ENCODE measurements at places on chromosomes 11 and 22.

- no peak for DNase-seq
Measured at GRCh38 chr11:100855466-100856067, 168.5 kb downstream of the ARHGAP42 start.

GRCh38 chr22:39859903-39860588 is 33.5 kb downstream of the ENTHD1 start:
- DNase-seq, result no peak

GRCh38 chr22:27314276-27314807 is 487.2 kb downstream of the MN1 start:
- no peak for DNase-seq

DNA sequence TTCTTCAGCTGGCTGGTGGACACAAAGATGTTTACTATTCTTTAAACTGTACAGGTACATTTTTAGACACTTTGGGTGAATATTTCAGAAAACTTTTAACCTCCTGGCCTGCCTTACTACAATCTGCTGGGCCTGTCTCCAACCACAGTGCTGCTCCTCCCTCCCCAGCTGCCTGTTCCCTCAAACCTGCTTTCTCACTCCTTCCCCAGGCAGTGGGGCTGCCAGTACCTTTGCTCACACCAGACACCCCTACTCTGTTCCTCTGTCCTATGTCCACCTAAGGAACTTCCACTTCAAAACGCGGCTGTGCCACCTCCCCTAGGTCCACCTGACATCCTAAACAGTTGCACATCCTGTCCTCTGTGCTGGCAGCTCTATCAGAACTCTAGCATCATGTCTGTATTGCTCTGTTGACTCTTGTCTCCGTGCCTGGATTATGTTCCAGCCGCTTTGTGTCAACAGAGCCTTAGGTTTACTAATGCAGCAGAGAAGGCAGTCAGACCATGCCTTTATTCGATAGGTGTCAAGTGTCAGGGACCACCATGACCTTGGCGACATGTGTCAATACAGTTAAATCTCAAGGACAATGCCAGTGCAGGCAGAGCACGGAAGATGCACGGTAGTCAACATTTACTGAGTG is 13.4 kb downstream of the ZP1 start:
- DNase-seq, result no peak

- DNase-seq, result no peak
Measured at GRCh38 chr11:111098091-111098490, 147.4 kb upstream of the POU2AF2 start.

DNA sequence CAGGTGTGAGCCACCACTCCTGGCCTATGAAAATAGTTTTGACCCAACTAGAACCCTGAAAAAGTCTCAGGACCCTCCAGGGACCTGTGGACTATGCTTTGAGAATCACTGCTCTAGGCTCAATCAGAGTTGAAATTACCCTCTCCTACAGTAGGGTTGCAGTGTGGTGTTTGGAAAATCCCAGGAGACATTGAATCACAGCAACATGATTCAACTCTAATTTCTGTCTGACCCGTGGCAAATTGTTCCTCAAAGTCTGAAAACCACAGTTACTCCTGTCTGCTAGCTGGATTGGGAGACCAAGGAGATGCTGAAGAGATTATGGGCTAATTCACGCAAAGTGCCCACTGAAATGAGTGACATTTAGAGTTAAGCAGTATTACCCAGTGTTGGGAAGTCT is 5.4 kb upstream of the MTMR3 start:
- DNase-seq, result no peak

DNA sequence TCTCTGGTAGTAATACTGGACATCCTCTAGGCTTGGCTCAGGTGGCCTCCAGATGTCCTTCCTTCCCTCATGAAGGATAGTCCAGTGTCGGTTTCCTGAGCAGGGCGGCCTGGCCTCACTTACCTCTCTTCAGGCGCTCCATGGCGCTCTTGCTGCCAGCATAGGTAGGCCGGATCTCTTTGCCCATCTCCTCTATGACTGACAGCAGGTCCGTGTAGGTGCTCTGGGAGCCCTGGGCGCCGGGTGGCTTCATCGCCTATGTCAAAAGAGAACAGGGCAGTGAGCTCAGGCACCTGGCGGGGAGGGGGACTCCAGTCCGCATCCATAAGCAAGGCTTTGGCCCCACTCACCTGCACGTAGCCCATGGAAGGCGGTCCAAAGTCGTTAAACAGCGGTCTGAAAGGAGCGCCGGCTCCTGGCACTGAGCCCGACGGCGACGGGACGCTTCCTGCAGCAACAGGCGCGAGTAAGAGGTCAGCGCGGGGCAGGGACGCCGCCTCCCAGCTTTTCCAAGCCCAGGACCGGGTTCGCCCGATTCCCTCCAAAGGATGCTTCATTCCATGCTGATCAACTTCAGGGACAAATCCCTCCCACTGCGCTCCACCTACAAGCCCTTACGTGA is 609 bp downstream of the CDK2AP2 start:
- DNase-seq, result no peak

- DNase-seq, result no peak
Measured at GRCh38 chr11:126305699-126306098, 1.8 kb downstream of the DCPS start.

All from stimulated activated CD4-positive, alpha-beta T cell treated with anti-CD3 and anti-CD28 coated beads, Interleukin-4, amount 100 ng/mL, for 1 hour (primary cell).